ENCODE measurements at places on chromosomes 7 and 10. TPM values are rescaled to one million over a fixed set of nuclear protein-coding genes. Genes with fewer than 3 reads are reported as not detected.

COL28A1 gene
- 3.3 TPM for total RNA-seq

PNLIP gene
- not detected for total RNA-seq

OPALIN gene
- total RNA-seq, result not detected

CXCL12 gene
- total RNA-seq, result 137 TPM

FEZF1 gene
- 0.67 TPM for total RNA-seq

DNA sequence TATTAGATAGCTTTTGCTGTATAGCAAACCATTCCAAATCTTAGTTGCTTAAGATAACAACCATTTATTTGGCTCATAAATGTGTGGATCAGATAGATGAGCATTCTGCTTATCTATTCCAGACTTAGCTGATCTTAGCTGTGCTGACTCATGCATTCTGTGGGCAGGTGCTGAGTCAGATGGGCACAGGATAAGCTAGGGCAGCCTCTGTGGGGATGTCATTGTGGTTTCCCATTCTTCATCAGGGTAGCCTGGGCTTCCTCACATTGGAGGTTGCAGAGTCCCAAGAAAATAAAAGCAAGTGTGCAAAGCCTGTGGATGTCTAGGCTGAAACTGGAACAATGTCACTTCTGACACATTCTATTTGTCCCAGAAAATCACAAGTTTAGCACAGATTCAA is 917.0 kb downstream of the TYW1 start:
- no peak for DNase-seq

- DNase-seq, result no peak
These were observed 28.7 kb upstream of the RUFY2 start for GRCh38 chr10:68435803-68436202.

DNA sequence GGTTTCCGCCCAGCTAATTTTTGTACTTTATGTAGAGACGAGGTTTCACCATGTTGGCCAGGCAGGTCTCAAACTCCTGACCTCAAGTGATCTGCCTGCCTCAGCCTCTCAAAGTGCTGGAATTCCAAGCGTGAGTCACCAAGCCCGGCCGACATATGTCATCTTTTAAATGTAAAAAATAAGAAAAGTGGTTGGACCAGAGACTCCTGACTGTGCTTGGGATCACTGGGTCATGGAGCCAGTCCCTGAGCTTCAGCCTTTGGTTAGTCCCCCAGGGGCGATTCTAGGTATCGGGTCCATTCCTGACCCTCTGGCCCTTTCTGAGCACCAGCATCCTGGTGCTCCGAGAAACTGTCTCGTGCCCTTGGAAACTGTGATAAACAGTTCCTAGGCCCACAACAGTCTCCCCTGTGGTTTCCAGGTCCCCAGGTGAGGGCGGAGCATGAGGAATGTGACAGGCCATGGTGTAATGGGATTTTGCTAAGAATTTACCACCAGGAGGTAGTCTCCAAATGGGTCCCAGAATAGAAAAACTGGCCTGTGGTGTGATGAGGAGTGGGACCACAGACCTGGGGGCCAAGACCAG is 32.8 kb downstream of the UBTD1 start:
- DNase-seq, result no peak

- no peak for DNase-seq
These were observed 56.4 kb upstream of the GNAI1 start for GRCh38 chr7:80078159-80078731.

DNA sequence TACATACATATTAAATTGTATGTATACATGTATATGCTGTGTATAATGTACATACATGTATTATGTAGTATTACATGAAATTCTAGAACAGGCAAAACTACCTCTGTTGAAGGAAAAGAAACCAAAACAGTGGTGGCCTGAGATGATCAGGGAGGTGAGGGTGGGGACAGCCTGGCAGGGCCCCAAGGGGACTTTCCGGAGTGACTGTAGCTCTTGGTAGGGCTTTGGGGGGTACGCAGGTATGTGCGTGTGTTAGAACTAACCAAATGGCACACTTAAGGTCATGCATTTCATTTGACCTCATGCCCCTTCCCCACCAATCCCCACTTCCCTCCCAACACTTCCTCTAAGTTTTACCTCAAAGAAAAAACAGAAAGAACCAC is 31.3 kb downstream of the CTBP2 start:
- DNase-seq, result no peak

- DNase-seq, result no peak
These were observed 35.9 kb downstream of the MICALL2 start for GRCh38 chr7:1423264-1423811.

GRCh38 chr7:153675131-153675530 is 377.1 kb upstream of the DPP6 start:
- DNase-seq, result no peak

GRCh38 chr10:61066661-61067344 is 122.8 kb upstream of the RHOBTB1 start:
- no peak for DNase-seq

- DNase-seq, result no peak
These were observed 133.0 kb downstream of the FGFR2 start for GRCh38 chr10:121465215-121465614.

- no peak for DNase-seq
These were observed 36.0 kb downstream of the GNA12 start for GRCh38 chr7:2807845-2808772.

GRCh38 chr7:11579141-11579540 is 252.9 kb downstream of the THSD7A start:
- DNase-seq, result no peak

DNA sequence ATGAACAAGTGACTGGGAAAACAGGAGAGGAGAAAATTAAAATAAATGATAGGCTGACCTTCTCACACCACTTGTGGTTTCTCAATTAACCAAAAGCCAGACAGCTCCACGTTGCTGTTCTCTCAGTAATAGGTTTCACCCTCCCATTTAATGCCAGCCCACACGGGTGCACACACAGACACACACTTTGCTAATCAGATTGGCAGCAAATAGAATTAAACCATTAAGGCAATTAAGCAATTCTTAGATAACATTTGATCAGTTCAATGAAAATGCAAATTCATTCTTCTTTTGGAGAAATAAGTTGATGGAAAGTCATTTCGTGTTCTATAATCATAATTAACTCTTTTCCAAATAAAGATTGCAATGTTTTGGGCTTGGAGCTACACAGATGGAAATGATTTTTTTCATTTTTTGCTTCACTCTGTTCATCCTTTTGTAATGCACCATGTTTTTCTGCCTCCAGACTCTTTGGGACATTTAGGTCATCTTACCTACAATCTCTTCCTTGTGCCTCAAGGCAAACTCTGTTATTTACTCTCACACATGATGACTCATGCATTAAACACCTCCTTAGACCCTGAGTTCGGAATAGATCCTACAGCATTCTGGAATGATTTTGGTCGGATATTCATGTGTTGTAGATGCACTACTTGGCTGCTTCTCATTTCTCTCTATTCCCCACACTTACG is 700.7 kb downstream of the AUTS2 start:
- no peak for DNase-seq

GRCh38 chr10:132836248-132836831 is 50.4 kb upstream of the NKX6-2 start:
- peak; percentile 66 for DNase-seq

- no peak for DNase-seq
These were observed 68.9 kb upstream of the ADO start for GRCh38 chr10:62735464-62736167.

- DNase-seq, result no peak
These were observed 4.0 kb downstream of the CDCA7L start for GRCh38 chr7:21941611-21942141.

GRCh38 chr7:120993553-120994191 is 5.2 kb downstream of the CPED1 start:
- no peak for DNase-seq

- no peak for DNase-seq
These were observed 226.2 kb downstream of the COBL start for GRCh38 chr7:51090411-51090810.

All from type B pancreatic cell (in vitro differentiated cells).